Stimulated activated naive B cell treated with anti-CD40 and anti-IgM and Interleukin-4, amounts not matched to agents 10 μg/mL and 1 μg/mL and 100 μg/mL, for 72 hours (primary cell): ENCODE measurements at places on chromosomes 7 and 10.
A peak's percentile ranks its signal among the peaks of the same experiment; 100 is the strongest.

DNA sequence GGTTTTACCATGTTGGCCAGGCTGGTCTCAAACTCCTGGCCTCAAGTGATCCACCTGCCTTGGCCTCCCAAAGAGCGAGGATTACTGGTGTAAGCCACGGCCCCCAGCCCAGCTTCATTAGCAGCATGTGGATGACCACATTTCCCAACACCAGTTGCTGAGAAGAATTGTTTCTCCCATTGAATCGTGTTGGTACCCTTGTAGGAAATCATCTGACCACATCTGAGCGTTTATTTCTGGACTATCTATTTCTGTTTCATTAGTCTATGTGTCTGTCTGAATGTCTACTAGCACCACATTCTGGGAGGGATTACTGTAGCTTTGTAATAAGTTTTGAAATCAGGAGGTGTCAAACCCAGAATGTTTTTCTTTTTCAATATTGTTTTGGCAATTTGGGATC lies 89.6 kb downstream of the LCOR start:
- no peak for DNase-seq

GRCh38 chr10:30752481-30752881 lies 122.9 kb upstream of the LYZL2 start:
- DNase-seq, result no peak

DNA sequence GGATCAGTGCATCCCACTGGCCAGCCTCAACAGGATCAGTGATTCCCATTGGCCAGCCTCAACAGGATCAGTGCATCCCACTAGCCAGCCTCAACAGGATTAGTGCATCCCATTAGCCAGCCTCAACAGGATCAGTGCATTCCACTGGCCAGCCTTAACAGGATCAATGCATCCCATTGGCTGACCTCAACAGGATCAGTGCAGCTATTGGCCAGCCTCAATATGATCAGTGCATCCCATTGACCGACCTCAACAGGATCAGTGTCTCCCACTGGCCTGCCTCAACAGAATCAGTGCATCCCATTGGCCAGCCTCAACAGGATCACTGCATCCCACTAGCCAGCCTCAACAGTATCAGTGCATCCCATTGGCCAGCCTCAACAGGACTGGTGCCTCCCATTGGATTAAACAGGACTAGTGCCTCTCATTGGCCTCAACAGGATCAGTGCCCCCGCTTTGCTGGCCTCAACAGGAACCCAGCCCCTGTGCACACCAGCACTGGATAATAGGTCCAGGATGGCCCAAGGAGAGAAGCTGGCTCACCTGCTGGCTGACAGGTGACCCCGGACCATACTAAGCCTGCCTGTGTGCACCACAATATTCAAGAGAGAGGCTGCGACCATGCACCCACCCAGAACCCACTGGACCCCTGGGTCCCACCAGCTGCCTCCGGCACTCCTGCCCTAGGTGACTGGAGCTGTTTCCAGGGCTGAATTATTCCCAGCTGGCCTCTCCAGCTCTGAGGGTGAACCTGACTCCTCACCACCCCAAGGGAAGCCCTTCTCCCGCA lies 59.9 kb downstream of the PDGFA start:
- no peak for DNase-seq

- no peak for DNase-seq
Observed at GRCh38 chr10:30386801-30387588, 37.9 kb upstream of the MTPAP start.

DNA sequence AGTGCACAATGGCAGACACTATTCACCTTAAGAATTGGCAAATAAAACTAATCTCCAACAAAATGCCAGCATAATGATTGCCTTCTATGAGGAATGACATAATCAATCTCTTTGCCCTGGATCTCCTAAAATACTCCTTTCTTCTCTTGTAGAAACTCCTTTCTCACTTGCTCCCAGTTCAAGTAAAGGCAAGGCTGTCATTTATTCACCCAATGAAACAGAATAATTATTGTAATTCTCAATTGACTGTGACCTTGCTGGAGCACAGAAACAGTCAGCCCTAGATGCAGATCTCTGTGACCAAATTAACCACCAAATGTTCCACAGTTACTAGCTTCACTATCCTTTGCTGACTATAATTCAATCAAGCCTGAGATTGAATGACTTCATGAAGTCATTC lies 99.3 kb downstream of the SEMA3C start:
- no peak for DNase-seq

DNA sequence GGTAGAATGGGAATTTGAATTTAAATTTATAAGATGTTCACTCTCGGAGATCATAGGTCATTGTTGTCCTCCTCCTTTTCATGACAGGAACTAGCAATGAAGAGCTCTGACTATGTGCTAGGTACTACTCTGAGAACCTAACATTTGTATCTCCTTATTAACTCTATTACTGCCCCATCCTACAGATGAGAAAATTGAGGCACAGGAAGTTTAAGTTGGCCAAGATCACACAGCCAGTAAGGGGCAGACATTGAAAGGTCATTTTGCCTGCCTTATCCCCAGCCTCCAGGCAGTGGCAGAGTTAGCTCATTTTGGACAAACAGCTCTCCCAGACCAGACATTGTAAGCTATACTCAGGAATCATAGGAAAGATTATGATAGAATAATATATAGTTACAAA lies 6.0 kb downstream of the SRGN start:
- DNase-seq, result no peak

GRCh38 chr7:78594156-78594555 lies 795.6 kb downstream of the PHTF2 start:
- DNase-seq, result no peak

GRCh38 chr10:72367301-72367960 lies 12.7 kb upstream of the DNAJB12 start:
- DNase-seq, result no peak

DNA sequence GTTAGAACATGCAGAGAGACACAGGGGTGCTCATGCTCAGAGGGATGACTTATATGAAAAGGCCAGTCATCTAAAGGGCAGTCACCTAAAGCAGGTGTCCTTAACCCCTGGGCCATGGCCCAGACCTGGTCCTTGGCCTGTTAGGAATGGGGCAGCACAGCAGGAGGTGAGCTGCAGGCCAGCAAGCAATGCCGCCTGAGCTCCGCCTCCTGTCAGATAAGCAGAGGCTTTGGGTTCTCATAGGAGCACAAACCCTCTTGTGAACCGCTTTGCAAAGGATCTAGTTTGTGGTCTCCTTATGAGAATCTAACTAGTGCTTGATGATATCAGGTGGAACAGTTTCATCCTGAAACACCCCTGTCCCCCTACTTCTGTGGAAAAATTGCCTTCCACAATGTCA lies 14.5 kb downstream of the ANKRD7 start:
- no peak for DNase-seq

DNA sequence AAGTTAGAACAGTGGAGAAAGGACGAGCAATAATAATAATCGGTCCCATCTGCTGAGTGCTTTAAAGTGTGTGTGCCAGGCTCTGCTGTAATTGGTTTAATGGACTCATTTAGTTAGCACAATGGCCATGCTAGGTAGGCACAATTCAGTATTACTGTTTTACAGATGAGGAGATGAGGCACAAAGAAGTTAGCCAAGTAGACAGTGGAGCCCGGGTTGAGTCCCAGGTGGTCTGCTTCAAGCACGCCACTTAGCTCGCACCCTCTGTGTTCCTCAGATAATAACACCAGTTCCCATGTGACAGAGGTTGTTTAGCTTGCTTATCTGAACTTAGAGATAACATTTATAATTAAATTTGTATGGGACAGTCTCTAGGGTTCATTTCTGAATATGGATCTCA lies 101.6 kb upstream of the GJD4 start:
- DNase-seq, result no peak

GRCh38 chr10:34260904-34261303 lies 554.2 kb downstream of the PARD3 start:
- DNase-seq, result no peak

GRCh38 chr10:22466763-22467334 lies 121.6 kb downstream of the SPAG6 start:
- no peak for DNase-seq

DNA sequence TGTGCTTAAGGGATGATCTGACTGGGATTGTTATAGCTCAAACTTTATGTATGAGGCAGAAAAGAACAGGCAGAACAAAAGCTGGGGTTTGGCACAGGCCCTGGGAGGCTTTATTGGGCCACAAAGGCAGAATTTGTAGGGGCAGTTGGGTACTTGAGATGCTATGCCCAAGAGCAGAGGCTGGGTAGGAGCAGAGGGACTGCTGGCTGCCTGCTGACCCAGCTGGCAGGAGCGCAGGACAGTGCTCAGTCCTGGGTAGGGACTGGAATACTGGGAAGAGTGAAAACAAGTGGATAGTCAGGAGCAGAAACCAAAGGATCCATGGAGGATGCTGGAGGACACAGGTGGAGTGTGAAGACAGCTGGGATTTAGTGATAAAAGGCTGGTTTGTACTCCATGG lies 75.7 kb downstream of the CCDC3 start:
- DNase-seq, result no peak

- no peak for DNase-seq
Observed at GRCh38 chr7:77542409-77542808, 5.3 kb downstream of the PTPN12 start.

GRCh38 chr7:135616136-135616535 lies 46.2 kb upstream of the STMP1 start:
- DNase-seq, result no peak

DNA sequence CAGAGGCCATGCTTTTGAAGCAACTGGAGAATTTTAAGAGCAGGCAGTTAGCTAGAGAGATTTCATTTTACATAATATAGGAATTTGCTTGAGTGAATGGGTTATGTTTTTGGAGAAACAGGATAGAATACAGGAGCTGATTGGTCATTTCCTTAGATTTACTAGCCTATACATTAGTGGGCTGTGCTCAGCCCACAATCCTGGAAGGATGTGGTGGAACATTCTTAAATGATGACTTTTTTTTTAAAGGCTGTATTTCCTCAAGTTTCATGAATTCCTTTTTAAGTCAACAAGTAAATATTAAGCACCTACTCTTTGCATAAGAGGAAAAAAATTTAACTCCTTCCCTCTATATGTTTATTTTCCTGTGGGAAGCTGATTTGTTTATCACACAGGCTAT lies 314.4 kb upstream of the BMPER start:
- no peak for DNase-seq

DNA sequence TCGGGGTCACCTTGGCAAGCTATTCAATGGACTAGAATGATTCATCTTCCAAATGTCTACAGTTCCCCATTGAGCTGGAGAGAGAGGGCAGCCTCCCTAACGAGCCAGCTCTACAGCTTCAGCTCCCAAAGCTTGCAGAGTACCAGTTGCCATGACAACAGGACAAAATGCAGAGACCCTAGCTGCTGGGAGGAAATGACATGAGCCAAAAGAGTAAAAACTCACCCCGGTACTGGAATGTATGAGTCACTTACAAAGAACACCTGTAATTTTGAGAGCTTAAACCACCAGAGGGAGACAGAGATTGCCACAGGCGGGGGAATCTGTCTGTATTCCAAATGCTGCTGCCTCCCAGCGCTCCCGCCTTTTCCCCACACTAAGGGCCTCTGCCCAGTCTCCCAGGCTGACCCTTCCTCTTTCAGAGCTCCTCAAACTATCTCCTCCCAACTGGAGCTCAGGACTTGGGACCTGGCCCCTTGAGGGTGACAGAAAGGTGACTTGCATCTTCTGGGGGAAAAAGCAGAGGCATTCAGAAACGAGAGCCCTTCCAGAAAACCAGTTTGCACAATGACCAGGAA lies 95.5 kb downstream of the CUL2 start:
- peak; percentile 37 for DNase-seq

DNA sequence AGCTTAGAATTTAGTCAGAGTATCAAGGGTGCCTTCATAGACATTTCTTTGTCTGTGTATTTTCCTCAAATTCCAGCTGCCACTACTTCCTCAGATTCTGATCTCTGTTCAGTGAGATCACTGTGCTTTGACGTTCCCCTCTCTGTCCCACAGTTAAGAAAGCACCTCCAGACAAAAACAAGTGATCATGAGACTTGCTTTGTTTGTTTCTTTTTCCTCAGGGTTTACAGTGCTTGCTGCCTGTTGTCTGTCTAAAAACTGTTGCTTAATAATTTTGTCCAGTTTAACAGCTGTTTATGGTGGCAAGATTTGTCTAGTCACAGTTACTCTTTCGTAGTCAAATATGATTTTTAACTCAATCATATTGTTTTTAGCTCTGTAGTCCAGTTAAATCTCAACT lies 29.1 kb downstream of the TRUB1 start:
- DNase-seq, result no peak

DNA sequence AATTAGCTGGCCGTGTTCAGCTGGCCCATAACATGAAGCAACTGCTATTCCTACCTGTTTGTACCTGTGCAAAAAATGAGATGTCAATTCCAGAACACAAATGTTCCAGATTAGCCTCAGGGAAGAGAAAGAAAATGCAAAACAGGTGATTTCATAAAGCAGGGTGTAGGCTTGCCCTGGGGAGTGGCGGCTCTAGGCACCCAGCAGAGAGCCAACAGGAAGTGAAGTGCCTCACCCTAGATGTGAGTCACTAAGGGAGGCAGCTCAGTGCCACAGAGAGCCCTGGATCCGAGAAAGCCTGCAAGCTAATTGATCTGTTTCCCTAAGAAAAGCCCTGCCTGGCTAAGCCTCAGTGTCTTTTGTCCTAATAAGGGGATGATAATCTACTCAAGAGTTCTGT lies 240.0 kb downstream of the ARHGAP21 start:
- no peak for DNase-seq

GRCh38 chr10:45373576-45374349 lies at the start of gene ALOX5:
ALOX5 (plus strand) TSS chr10:45374216; CDS start chr10:45374280, 64 bp downstream.
- DNase-seq, result peak; percentile 42

DNA sequence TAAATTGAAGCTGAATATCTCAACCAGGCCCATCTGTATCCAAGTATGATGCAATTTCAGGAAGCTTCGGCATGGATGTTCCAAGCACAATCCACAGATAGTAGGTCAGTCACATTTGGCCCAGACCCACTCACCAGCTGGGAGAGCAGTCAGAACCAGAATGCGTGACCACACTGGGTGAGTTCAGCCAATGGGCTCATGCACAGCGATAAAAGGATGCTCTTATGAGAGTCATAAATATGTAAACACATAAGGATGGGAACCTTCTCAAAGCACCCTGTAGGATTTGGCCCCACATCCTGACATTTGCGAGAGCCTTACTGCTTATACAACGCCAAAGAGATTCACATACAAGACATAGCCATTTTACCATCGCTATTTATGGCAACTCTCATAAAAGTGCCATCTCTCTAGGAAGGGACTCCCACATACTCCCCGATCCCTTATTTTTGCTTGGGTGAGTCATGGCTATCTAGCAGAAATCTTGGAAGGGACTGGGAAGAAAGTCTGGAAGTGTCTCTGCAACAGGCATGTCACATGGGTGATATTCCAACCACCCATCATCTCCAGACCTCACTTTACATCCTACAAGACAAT lies 3.0 kb downstream of the AFAP1L2 start:
- no peak for DNase-seq

- no peak for DNase-seq
Observed at GRCh38 chr7:103580031-103580430, 134.0 kb upstream of the SLC26A5 start.

- no peak for DNase-seq
Observed at GRCh38 chr7:132291481-132291880, 284.8 kb downstream of the PLXNA4 start.

- no peak for DNase-seq
Observed at GRCh38 chr7:41977151-41977651, 259.8 kb downstream of the GLI3 start.
